ENCODE measurements at places on chromosomes 1 and 21.

GRCh38 chr1:5269901-5270300 lies 615.5 kb downstream of the AJAP1 start:
- DNase-seq: no peak

DNA sequence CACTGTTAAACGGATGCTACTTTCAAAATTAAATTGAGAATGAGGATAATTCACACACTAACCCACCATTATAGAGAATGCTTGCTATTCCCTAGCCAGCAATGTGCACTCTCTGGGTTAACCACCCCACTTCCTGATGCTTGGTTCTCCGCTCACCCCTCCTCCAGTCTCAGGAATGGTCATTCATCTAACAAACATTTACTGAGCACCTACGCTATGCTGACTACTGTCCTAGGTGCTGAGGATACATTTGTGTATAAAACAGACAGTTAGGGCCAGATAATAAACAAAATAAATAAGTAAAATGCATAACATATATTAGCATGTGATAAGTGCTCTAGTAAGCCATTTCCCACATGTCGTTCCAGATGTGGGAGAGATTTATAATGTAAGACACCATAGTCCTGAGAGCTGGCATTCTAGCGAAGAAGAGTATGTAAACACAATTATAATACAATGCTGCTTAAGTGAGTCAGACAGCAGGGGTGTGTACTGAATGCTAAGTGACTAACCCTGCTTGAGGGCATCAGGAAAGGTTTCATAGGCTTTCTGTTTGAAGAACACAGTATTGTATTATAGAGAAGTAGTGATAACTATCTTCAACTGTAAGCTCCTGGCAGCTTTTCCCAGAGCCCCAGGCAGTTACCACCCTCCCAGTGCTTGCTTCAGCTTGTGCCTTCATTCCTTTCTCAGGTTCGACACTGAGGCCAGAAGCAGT lies 126.7 kb upstream of the CACHD1 start:
- no peak for DNase-seq

DNA sequence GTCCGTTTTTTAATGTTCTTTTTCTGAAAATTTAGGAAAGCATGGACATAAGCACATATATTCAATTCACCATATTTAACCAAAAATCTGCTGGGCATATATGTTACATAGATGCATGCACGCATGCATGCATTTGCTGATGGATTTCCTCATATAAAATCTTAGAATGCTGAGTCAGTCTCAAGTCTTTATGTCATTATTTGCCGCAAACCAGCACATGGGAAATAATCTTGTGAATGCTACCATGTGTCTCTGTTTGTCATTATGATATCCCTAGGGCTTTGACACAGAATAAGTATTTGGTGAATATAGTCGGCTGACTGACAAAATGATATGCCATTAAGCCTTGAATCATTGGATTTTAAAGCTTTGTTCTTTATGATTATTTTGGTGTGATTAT lies 776.5 kb downstream of the KCNT2 start:
- no peak for DNase-seq

- no peak for DNase-seq
These were observed 172.7 kb downstream of the RRAGC start for GRCh38 chr1:38686927-38687255.

- no peak for DNase-seq
These were observed 56.5 kb upstream of the PSEN2 start for GRCh38 chr1:226813671-226814591.

- DNase-seq: no peak
These were observed 95.6 kb downstream of the ZNF644 start for GRCh38 chr1:90925928-90926869.

- DNase-seq: no peak
These were observed 12.6 kb downstream of the CREG1 start for GRCh38 chr1:167541003-167541402.
